ENCODE measurements at places on chromosomes 2 and 18. TPM values are rescaled to one million over a fixed set of nuclear protein-coding genes. Genes with fewer than 3 reads are reported as not detected.

- peak; percentile 68 for DNase-seq
These were observed 3.7 kb downstream of the SP140L start for GRCh38 chr2:230330725-230331124.

GRCh38 chr2:44938287-44939105, 3.0 kb upstream of the SIX3 start:
- no peak for DNase-seq

GRCh38 chr2:7588295-7588694, 671.1 kb downstream of the RNF144A start:
- no peak for DNase-seq

- DNase-seq: no peak
These were observed 54.3 kb upstream of the PKDCC start for GRCh38 chr2:41993435-41993925.

- DNase-seq: peak; percentile 1
These were observed 894.5 kb upstream of the POU3F3 start for GRCh38 chr2:103959174-103960128.

Gene TEKT4
- total RNA-seq: not detected

DNA sequence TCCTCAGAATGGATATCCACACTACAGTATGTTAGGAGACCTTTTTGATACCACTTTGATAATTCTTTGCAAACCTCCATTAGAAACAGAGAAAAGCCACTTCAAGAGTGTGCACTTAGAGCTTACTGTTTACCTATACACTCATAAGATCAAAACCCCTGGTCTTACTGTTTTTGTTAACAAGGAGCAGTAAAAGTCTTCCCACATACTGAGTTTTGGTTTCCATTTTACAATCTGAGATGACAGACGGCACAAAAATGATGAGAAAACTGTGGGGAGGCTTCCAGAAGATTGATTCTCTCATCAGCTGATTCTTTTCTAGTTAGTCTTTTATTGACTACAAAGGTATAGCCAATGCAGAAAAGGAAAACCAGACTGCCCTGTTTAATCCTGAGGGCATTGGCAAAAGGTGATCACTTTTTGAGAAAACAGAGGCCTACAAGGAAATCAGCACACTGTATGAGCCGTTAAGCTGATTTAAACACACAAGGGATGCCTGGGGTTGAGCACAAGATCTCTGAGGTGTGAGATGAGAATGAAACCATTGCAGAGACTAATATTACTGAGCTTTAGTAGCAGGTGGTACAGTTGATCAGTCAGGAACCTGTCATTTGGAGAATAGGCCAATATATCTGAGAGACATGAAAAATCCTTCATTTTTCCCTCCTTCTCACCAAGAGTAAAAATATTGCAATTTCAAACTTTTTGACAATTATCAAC, 368.6 kb downstream of the GRB14 start:
- no peak for DNase-seq

Gene HRH4
- total RNA-seq: not detected

DNA sequence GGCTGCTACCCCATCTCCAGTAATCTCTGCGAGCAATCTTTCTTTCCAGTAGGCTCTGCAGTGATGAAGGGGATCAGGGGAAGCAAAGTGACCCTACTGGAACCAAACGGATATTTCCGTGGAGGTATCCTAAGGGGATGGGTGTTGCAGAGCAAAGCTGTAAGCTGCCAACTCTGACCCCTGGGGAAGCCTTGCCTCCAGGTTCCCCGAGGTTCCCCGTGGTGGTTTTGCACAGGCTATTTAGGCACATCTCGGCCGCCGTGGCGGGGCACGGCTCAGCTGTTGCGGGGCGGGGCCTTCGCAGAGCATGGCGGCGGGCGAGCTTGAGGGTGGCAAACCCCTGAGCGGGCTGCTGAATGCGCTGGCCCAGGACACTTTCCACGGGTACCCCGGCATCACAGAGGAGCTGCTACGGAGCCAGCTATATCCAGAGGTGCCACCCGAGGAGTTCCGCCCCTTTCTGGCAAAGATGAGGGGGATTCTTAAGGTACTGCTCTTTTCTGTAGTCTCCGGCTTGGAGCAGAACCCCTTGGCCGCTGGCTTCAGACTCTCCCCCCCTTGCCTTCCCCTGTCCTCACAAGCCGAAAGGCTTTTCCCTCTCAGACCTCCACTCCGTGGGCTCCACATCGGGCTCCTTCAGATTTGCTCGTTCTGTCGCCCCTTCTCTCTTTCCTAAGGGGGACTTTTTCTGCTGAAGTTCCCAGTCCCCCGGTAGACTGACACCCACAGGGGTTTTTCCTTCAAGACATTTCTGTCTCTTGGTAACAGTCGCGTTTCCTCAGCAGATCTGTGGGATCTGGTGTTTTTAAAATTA, at the start of gene COMMD1:
TSS of gene COMMD1 (plus strand) at position 303 of the 814 bp plus-strand sequence. CDS start at position 308, 5 bp downstream.
- DNase-seq: peak; percentile 68

Gene POMC
- total RNA-seq: not detected

GRCh38 chr2:48749291-48750127, 6.0 kb downstream of the LHCGR start:
- peak; percentile 90 for DNase-seq

DNA sequence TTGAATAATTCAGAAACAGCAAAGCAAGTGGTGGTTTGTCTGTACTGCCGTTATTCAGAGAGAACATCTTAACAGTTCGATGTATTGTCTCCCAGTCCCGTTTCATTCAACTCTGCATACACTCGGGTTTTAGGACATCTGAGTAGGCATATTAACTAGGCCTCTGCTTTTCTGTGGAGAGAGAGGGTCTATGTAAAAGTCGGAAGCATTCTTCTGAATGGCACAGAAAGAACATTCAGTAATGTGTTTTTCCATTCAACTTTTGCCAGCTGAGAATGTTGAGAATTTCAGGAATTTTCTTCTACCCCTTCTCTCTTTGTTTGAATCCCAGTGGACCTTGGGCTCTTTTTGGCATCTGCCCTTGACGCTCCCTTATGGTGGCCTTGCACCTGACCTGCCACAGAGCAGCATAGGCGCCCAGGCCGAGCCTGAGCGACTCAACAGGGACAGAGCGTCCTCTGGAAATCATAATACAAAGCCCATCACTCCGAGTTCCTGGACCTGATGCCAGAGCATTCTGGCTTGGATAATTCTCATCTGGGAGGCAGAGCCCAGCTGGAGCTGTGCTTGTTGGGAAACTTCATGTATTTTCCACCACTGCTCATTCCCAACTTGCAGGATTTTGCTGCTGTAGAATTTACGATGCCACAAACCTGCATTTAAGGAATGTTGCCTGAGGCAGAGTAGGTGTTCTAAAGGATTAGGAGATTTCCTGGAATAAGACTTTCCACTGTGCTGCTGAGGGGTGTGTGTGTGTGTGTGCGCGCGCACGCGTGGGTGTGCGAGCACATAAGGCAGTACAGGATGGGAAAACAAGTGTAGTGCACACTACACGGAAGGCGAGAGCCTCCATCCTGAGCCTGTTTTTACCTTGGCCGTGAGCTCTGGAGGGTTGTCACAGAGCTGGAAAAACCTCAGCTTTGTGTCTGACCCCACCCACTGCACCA, 77.2 kb upstream of the TXNDC2 start:
- DNase-seq: peak; percentile 76

DNA sequence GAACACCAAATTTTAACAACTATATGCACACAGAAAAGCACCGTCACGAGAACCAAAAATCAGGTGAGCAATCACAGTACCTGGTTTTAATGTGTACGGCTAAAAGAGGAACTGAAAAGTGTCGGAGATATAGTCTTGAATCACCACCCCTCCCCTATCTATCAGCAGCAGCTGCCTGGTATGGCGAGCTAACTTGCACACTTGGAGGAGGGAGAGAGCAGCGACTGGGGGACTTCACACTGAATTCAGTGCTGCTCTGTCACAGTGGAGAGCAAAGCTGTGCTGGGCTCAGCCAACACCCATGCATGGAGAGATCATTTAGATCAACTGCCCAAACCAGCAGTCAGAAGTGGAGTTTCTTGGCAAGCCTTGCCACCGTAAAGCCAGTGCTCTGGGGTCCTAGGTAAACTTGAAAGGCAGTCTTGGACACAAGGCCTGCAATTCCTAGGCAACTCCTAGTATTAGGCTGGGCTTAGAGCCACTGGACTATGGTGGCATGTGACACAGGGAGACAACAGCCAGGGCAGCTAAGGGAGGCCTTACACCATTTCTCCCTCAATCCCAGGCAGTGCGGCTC, 89.2 kb upstream of the CD226 start:
- DNase-seq: no peak

Gene SCLY
- 8.7 TPM for total RNA-seq

DNA sequence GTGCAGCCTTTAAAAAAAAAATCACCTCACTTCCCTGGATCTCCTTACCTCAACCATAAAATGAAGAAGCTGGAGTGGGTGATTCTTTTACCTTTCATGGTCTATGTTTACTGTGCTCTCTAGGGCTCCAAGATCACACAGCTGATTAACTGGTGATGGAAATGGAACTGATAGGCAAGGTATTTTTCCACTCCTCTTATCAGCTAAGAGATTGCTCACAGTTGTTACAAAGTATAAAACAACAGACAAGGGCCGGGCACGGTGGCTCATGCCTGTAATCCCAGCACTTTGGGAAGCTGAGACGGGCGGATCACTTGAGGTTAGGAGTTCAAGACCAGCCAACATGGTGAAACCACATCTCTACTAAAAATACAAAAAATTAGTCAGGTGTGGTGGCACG, 14.5 kb downstream of the RPS27A start:
- no peak for DNase-seq

GRCh38 chr2:217977840-217978535, 24.8 kb downstream of the TNS1 start:
- DNase-seq: no peak

- DNase-seq: peak; percentile 2
These were observed 9.5 kb upstream of the FAM110C start for GRCh38 chr2:55587-56448.

DNA sequence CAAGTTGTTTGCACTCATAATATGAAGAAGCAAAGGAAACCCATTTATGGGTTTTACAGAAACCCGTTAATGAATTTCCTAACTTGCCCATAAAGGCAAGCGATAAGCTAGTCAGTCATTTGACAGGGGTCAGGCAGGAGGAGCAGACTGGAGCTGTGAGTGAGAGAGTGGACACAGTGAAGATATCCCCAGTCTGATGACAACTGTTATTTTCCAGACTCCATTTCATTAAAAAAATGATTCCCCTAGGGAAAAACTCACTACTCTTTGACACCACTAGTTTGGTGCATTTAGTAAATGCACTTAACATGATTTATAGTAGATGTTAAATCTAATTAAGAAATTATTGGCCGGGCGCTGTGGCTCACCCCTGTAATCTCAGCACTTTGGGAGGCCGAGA, 80.8 kb downstream of the TGIF1 start:
- no peak for DNase-seq

DNA sequence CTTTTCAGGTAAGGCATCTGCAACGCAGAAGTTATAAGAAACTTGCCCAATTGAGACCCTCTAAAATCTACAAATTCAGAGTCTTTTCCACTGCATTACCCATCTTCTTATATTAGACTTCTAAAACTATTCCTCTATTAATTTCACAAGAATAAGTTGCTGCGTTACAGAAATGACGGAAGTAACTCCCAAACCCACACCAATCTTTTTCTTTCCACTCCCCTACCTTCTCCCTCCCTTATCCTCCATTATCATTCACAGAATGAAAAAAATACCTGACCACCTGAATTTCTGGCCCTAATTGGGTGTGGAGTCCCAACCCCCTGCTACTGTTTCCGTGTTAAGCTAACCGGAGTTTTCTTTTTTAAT, 689 bp downstream of the RPRD1A start:
- no peak for DNase-seq

- DNase-seq: no peak
These were observed 248.6 kb upstream of the SALL3 start for GRCh38 chr18:78731016-78731397.

DNA sequence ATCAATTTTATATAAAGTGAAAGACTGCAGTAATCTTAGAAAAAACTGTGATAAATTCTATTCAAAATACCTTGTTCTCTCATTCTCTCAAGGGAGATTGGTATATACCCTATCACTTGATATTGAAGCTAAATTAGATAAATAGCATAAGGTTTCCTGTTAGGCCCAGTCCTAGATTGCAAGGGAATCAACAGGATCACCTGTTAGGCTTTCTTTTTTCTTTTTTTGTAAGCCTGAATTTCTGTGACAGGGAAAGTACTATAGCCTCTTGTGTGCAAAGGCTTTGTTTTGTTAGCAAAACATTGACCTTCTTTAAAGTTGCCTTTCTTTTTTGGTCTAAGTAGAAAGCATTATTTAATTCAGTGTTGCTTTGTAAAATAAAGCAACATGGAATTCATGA, 100.0 kb downstream of the HAUS1 start:
- DNase-seq: no peak

- DNase-seq: no peak
These were observed 26.0 kb downstream of the TMEM127 start for GRCh38 chr2:96239745-96240264.

DNA sequence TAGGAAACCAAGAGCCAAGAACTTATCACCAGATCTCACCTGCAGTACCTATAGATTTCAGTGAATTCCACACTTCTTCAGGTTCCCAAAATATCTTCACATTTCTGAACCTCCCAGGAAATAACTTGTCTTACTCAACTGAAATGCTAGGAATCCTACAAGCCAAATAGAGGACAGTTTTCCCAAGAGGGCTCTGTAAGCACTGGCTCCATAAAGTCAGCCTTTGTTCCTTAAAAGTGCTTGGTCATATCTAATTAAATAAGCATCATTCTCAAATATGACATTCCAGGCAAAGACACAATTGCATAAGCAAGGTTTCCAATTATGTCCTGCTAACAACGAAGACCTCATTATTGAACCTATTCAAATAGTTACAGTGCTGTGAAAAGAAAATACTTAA, 154.6 kb upstream of the MGAT5 start:
- no peak for DNase-seq

Gene RIT2
- 0.37 TPM for total RNA-seq

DNA sequence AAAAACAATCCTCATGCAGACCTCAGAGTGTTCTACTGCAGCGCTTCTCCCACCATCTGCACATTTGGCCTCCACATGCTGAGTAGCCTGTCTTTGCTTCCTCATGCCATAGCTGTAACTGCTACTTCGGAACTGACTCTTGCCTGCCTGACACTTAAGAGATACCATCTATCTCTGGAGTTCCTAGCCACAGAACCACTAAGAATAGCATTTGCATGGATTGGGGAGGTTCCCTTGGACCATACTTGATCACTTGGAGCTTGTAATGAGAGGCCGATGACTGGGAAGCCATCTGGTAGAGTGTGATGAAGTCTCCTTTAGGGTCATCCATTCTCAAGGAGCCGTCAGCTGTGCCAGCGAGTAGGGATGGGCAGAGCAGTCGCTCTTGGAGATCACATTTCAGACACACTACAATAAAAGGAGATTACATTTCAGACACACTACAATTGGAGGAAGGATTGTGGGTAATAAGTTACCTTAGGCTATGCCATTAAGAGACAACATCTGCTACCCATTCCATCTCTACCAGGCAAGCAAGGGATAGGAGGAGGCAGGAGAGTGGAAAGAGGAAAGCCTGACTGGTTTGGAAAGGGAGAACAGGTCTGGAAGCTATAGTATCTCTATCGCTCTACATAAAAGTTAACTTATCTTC, 21.8 kb downstream of the DOK1 start:
- DNase-seq: no peak

- DNase-seq: no peak
These were observed 238.3 kb downstream of the CLIP4 start for GRCh38 chr2:29353403-29353991.

Measured in M059J (cell line).